ENCODE measurements at places on chromosomes 4 and X.

DNA sequence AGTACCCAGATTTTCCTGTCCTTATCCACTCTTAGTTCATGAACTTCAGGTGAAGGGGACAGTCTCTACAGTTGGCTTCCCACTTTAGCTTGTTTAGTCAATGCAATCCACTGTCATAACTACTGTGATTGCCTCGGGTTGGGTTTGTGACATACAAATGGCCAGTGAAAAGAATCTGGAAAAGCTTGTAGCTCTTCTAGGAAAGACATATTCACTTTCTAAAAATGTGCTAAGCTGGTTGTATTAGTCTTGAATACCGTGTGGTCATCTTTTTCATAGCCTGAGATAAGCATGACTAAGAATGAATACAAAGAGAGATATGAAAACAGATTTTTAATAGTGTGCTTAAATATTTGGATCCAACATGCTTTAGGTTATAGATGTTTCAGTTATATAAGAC lies 1443.5 kb upstream of the IGFBP7 start:
- no peak for DNase-seq

- no peak for DNase-seq
Measured at GRCh38 chr4:153204728-153205648, 745 bp downstream of the TRIM2 start.

DNA sequence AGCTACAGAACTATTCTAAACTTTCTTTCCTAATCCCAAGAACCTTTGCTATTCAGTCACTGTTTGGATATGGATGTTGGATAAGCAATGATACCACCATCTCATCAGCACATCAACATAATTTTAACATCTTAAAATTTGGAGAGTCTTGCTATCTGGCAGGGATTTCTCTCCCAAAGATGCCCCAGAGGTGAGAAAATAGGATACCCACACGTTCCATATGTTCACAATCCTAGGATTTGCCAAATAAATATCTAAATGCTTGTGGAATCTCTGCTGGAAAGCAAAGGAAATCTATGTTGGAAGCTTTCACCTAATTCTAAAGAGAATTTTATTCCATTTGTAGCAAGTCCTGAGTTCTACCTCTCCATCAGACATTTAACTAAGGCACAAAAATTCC lies 24.4 kb downstream of the SOWAHB start:
- DNase-seq = no peak

- DNase-seq = no peak
Measured at GRCh38 chrX:19953145-19953544, 37.7 kb downstream of the BCLAF3 start.

DNA sequence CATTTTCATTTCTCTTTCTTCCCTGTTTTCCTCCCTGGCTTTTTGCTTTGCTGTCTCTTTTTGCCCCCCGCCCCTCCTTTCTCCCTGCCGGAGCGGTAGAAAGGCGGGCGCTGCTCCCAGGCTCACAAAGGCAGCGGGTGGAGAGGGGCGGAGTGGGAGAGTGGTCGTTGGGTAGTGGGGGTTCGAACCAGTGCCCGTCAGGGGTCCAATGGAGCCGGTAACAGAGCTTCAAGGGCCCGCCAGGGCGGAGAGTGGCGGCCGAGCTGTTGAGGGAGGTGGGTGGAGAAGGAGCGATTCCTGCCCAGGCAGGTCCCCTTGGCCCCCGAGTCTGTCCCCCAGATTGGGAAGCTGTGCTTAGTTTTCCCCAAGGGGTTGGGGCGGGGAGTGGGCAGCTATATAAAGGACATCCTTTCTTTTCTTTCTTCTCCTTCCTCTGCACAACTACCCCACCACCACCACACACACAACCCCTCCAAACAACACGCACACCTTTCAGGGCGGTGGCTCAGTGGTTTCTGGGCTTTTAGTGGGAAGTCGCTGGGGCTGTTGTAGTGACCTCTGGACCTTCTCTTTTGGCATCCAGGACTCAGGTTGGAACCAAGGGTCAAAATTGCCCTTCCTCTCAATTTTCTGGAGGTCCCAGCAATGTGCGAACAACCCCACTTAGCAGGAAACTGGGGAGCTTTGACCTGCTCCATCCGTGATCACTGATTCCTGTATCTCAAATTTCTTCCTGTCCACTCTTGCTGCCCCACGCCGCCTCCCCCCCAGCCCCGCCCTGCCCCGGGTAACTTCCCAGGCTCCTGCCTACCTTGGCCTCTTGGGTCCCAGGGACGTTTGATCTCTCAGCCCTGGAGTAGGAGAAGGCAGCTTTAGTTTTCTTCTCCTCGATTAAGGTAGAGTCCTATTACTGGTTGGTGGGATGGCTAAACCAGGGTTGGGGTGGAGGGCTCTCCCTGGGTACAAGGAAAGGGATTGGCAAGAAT lies 1.9 kb downstream of the EFNB1 start:
- no peak for DNase-seq

- DNase-seq = no peak
Measured at GRCh38 chrX:109684136-109684535, 48.9 kb downstream of the ACSL4 start.

GRCh38 chr4:132709056-132709455 lies 440.0 kb upstream of the PCDH10 start:
- DNase-seq = no peak

- DNase-seq = no peak
Measured at GRCh38 chr4:38157592-38157991, 197.4 kb downstream of the PTTG2 start.

- no peak for DNase-seq
Measured at GRCh38 chrX:130952266-130953043, 49.4 kb upstream of the ENOX2 start.

DNA sequence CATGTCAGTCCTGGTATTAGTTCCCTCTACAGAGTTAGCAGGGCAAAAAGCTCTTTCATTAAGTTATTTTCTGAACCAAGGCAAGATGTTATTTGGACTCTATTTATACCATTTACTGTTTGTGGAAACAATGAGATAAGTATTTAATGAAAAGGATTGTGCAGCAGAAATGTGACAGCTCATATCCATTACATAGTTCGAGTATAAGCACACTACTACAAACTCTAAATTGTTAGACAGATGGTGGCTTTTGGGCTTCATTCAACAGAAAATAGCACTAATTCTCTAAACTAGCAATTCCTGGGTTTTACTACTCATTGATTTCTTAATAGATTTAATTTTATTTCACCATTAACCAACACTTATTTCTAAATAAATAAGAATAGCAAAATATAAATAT lies 95.2 kb upstream of the ANK2 start:
- DNase-seq = no peak

GRCh38 chr4:166065324-166065723 lies 192.3 kb downstream of the TLL1 start:
- no peak for DNase-seq

DNA sequence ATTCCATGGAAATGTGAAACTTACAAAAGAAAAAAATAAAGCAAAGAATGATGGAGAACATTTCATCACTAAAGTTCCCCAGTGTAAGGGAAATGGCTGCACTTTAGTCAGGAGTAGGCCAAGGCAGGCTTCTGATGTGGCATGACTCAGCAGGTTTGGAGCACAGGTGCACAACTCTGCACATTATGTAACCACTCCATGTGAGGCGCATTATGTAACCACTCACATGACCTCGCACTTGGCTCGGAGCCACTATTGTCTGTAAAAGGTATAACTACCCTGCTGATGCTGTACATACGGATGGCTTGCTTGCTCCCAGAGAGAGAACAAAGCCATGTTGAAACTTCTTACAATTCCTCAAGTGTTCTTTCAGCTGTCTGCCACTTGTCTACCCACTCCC lies 727.6 kb downstream of the TRAM1L1 start:
- no peak for DNase-seq

DNA sequence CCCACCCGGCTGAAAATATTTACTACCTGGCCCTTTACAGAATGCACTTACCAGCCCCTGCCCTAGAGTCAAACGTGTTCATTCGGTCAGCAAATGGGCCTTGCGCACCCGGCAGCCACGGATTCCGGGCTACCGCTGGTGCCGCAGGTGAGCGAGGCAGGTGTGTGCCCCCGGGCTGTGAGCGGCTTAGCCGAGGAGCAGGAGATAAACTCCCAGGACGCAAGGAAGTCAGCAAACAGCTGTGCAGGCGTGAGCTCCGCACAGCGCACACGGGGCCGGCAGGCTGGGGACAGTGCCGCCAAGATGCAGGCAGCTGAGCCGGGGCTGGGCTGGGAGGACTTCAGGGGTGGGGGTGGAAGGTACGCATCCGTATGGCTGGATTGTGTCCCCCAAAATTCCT lies 211.2 kb upstream of the PSAPL1 start:
- no peak for DNase-seq

DNA sequence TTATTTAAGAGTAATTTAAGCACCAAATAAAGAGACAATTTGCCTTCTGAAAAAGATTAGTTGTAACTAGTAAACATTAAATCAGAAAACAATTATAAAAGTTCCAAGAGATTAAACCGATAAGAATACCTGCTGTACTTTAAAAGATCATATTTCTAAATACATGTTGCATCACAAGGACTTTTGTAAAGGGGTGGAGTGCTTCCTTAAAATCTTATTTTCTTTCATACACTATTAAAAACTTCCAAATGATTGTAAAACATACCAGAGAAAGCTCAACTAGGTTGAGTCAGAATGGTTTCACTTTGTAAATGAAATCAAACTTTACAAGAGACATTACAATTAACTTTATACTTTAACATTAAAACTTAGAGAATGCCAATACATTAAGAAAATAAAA lies 41.8 kb downstream of the ACSL4 start:
- no peak for DNase-seq

DNA sequence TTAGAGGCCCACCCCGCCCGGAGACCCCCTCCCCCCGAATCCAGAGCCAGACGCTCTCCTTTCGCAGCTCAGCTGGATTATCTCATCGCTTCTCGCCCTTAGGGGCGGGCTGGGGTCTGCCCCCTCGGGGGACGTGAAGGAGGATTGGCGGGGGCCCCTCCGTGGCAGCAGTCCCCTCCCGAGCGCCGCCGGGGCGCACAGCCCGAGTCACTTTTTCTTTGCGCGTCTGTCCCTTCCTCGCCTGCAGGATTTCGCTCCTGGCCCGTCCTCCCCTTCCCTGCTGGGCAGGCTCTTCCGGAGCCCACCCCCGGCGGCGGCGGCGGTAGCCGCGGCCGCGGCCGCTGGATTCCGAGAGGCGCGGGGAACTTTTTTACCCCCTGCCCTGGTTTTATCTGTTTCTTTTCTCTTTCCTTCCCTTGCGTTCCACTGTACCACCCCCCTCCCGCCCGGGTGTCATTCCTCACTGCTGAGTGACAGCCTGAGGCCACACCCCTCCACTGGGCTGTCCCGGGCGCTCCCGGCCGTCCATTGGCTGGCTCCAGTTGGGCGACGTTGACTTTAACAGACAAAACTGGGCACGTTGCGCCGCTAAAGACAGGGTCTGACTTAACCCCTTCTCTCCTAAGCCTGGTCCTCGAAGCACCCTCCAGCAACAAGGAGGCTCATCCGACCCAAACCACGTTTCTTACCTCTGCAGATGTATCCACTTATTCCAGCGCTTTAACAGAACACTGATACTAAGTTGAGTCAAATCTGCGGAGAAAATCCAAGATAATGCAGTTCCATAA lies 492 bp upstream of the NKX3-2 start:
- DNase-seq = no peak

DNA sequence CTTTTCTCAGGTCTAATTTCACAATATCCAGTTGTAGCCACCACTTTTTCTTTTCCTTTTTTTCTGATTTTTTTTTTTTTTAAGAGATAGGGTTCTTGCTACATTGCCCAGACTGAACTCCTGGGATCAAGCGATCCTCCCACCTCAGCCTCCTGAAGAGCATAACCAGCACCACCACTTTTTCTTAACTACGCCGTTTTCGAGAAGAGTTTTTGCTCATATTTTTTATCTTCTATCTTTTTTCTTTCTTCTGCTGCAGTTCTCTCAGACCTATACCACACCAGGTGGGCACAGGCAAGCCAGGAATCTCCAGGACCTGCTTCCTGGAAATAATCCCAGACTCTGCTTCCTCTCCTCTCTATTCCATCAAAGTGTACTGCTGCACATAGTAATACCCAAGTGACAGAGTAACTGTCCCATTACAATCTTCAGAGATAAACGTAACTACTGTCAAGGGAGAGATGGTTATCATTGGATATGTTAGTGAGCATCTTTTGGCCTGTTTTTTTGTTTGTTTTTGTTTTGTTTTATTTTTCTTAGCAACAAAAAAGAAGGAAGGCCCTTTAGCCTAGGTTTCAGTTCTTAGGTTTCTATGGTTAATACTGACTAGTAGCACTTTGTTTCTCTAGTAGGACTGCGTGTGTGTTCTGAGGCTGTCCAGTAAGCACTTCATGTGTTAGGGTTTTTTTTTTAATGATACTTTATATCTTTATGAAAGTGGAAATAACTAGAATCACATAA lies 59.2 kb upstream of the TXK start:
- DNase-seq = no peak

GRCh38 chrX:15465896-15466651 lies 27.1 kb downstream of the PIR start:
- no peak for DNase-seq

GRCh38 chr4:102599886-102600285 lies 98.7 kb downstream of the NFKB1 start:
- DNase-seq = no peak

- DNase-seq = no peak
Measured at GRCh38 chr4:119082661-119083060, 53.0 kb upstream of the MYOZ2 start.

DNA sequence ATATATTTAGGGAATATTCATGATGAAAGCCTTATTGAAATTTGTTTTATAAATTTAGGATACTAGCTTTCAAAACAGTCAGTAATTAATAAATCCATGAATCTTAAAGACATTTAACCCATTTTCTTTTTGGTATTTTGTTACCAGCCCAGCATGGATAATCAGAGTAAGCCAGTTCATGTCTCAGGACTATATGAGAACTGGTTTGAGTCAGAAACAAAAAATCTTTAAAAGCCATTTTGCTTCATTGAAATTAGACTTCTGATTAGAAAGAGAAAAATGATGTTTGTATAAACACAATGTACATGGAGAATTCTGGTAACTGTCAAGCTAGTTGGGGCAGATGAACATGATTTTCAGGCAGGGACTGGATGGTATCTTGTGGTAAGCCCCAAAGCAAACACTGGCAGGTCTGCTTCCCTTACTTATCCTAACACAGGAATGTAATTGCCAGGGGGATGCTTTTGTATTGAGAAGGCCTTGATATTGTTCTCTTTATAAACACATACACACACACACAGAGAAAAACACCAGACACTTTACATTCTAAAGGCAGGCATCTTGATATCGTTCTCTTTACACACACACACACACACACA lies 9.4 kb downstream of the ARHGAP10 start:
- DNase-seq = no peak

DNA sequence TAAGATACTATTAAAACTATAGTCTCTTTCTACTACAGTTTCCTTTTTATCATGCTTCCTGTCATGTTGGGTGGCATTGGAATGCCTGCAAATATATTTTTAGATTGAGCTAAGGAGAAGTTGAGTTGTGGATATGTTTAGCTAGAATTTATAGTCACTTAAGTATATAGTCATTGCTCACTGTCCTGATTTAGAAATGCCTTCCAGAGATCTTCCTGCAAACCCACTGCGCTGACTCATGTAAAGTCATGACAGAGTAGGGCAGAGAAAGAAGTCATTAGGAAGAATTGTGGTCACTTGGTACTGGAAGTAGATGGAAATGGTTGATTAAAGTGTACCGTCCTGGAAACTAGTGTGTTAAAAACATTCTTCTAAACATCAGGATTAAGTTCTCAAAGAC lies 490.3 kb upstream of the PABPC4L start:
- no peak for DNase-seq

- no peak for DNase-seq
Measured at GRCh38 chr4:167419468-167420140, 185.3 kb upstream of the SPOCK3 start.

Data from activated CD8-positive, alpha-beta memory T cell treated with anti-CD3 and anti-CD28 coated beads for 48 hours (primary cell).